ENCODE measurements at places on chromosomes 7 and 10.

DNA sequence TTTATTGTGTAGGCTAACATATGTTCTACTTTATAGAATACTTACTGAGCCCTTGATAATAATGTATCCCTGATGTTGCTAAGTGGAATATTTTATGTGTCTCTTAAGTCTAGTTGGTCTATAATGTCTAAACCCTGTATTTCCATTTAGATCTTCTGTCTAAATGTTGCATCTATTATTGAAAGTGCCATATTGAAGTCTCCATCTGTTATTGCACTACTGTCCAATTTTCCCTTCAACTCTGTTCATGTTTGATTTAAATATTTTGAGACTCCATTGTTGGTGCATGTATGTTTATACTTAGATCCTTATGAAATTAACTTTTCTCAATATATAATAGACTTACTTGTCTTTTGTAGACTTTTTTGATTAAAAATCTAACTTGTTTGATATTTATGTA lies 924.5 kb upstream of the KCND2 start:
- DNase-seq, result no peak

GRCh38 chr10:70352401-70353097 lies 29.9 kb downstream of the LRRC20 start:
- DNase-seq, result no peak

DNA sequence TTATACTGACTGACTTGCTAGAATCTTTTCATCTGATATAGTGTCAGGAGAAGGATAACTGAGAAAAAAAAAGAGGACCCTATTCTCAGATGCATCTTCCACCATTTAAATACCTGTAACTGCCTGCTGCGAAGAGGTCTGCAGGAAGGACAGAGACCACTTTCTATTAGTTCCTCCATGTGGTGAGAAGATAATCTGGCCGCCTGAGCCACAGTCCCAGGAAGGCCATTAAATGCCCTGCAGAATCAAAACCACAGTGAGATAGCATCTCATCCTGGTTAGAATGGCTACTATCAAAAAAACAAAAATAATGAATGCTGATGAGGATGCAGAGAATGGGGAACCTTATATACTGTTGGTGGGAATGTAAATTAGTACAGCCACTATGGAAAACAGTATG lies 19.9 kb upstream of the IFIT1B start:
- no peak for DNase-seq

DNA sequence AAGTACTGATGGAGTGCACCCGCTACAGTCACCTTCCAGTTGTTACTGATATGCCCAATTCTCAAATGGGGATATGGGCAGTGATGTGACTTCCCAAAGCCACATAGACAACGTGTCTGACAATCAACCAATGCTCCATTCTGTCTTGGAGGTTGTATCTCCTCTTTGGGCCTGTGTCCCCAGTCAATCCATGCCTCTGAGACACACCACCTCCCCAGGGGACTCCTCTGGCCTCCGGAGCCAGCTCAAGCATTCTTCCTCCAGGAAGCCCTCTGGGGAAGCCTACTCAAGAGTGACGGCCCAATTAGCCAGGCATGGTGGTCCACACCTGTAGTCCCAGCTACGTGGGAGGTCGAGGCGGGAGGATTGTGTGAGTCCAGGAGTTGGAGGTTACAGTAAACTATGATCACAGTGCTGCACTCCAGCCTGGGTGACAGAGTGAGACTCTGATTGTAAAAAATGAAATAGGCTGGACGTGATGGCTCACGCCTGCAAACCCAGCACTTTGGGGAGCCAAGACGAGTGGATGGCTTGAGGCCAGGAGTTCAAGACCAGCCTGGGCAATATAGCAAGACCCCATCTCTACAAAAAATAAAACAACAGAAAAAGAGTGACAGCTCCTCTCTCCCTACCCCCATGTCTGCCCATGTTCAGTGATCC lies 99.5 kb upstream of the TNRC18 start:
- DNase-seq, result no peak

GRCh38 chr10:78166261-78166660 lies 132.6 kb downstream of the RPS24 start:
- DNase-seq, result no peak

GRCh38 chr7:134823400-134823799 lies 44.0 kb downstream of the CALD1 start:
- no peak for DNase-seq

DNA sequence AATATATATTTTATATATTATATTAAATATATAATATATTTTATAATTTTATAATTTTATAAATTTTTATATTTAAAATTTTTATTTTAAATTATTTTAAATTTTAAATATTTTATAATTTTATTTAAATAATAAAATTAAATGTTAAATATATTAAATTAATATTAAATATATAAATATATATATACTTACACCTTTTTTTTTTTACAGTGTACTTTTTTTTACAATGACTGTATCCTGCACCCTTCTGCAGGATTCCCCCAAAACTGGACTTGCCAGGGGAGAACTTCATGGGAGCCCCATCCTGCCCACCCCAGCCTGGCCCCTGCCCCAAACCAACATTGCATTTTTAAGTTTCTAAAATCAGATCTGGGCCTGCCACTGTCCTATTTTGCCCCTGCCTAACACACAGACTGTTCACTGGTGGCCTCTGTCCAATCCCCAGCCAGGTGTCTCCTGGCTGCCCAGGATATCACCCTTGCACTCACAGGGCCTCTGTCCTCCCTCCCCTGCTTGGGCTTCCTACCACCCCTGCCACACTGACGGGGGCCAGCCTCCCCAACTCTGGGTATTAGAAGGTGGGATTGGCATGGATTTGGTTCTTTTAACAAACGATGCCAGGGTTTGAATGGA lies 138.0 kb downstream of the ADCY1 start:
- DNase-seq, result no peak

- no peak for DNase-seq
These were observed 72.1 kb upstream of the FHIP2A start for GRCh38 chr10:114749510-114749909.

DNA sequence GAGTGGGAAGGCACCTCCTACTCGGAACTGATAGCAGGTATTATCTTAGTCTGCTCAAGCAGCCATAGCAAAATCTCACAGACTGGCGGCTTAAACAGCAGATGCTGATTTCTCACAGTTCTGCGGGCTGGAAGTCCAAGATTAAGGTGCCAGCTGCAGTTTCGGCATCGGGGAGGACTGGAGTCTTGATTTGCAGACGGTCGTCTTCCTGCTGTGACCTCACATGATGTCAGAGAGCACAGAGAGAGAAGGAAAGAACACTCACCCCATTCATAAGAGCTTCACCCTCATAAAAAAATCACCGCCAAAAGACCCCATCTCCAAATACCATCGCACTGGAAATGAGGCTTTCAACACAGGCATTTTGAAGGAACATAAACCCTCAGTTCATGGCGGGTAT lies 216.5 kb upstream of the PITRM1 start:
- DNase-seq, result no peak

DNA sequence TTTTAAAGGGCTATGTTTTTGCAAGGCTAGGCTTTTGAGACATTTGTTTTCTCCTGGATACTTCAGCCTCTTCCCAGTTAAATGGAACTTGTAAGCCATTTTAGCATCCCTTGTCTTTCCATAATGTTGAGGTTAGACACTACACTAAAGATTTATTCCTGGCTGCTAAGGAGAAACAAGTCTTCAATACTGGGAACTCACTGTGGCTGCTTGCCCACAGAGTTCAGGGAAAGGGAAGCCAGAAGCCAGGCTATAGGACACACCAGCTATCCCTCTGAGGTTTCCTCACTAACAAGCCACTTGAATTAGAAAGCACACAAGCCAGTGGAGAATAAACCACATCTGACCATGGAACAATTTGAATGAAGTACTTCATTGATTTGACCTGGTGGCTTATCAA lies 421.7 kb upstream of the CHRM2 start:
- DNase-seq, result no peak

GRCh38 chr7:90931986-90932916 lies 332.0 kb upstream of the FZD1 start:
- DNase-seq, result no peak

DNA sequence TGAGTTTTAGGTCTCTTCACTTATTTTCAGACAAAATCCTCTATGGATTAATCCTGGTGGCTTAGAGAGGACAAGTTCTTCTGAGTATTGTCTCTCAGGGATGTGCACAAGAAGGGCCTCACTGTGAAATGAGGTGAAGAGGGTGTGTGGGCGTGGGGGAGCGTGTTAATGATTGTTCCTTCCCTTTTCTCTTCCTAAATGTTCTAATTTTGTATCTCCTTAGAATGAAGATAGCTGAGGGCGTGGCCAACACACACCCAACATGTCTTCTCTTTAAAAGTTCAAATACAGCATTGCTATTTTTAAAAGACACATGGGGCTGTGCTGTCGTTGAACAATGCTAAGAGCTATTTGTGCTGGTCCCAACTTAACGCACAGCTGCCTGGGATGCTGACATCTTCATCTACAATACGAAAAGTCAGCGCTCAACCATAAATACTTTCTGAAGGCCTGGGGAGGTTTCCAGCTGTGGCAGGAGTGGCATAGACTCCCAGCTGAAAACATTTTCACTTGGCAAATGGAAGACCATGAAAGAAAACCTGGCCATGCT lies 135.9 kb downstream of the JCAD start:
- DNase-seq, result no peak

GRCh38 chr10:20334559-20334958 lies 518.3 kb downstream of the PLXDC2 start:
- DNase-seq, result no peak

DNA sequence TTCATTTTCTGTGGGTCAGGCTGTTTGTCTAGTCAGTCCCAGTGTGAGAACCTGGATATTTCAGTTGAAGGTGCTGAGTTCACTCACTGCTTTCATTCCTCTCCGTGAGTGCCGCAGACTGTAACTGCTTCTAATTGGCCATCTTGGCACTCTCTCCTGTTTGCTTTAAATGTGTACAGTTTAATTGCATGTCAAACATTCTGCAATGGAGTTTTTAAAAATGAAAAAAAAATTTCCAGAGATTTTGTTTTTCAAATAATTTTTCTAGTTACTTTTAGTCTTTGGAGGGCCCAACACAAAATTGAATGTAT lies 87.8 kb downstream of the CCSER2 start:
- no peak for DNase-seq

- no peak for DNase-seq
These were observed 918.1 kb upstream of the MBL2 start for GRCh38 chr10:53690524-53691240.

DNA sequence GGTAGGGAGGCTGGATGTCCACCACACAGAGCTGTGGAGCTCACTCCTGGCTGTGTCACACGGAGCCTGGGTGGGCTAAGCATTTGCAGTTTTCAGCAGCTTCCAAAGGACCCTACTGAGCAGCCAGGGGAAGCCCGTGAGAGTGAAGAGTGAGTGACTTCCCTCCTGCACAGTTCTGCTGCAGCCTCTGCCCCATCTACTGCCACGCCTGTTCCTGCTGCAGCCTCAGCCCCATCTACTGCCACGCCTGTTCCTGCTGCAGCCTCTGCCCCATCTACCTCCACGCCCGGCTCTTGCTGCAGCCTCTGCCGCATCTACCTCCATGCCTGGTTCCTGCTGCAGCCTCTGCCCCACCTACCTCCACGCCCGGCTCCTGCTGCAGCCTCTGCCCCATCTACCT lies 12.2 kb downstream of the ADAM8 start:
- no peak for DNase-seq

DNA sequence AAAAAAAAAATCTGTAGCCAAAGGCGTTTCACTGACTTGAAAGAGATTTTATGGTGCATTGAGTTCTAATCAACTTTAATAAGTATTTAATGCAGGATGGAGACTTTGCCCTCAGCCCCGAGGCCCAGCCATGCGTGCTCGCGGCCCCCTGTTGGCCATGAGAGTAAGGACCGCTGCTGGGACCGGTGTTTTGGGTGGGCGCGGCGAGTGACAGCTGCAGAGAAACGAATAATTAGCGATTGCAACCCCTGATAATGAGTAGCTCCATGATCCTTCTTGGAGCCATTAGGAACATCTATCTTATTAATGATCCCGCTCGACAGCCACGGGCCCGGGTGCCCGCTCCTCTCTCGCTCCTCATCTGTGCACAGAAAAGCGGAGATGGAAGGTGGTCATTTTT lies 347.4 kb downstream of the RPS24 start:
- no peak for DNase-seq

GRCh38 chr10:16544099-16544498 lies 22.4 kb upstream of the C1QL3 start:
- DNase-seq, result no peak

DNA sequence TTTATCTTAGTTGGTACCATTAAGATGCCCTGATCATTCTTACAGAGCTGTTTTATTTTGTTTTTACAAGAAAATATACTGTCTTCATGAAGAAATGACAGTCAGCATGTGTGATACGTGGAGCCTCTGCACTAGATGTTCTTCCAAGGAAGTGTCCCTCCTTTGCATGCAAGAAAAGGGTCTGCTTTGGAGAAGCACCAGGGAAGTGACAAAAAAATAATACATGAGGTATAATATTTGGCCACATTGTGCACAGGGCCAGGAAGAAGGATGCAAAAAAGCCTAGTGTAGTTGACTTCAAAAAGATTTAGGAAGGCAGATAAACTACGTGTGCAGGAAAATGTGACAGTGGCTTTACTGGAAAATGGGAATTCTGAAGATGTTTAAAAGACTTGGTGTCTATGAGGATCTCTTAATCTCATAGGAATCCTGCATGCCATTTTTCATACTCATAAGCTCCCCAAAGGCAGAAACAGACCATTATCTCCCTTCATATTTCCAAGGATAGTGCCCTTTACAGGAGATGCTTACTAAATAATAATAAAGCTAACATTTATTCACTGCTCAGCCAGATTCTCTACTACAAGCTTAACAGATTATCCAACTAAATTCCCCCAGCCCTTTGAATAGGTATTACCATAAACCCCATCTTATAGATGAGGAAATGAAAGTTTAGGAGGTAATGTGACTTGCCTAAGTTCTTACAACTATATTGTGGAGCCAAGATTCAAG lies 284.2 kb downstream of the HPSE2 start:
- DNase-seq, result no peak

DNA sequence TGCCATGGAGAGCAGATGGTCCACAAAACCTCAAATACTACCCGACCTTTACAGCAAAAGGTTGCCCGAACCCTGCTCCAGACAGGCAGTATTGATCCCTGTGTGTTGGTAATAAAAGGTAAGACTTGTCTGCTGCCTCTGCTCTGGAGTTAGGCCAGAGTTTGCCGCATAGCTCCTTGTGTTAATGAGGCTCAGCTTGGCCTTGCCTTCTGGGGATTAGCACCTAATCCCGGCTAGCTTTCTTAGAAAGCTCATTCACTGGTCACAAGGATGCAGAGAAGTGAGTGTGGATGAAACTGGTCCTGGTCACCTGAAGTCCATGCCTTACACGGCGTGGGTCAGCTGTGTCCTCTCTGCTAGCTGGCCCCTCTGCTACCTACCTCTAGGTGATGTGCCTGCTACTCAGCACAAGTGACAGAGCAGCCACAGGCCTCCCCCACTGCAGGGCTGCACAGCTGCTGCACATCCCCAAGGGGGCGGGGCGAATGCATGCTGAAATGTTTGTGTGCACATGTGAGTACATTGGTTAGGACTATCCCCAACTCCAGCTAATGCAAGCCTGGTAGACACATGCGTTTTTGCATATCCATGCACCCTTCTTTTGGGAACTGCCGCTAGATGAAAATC lies 31.7 kb upstream of the SYPL1 start:
- DNase-seq, result no peak

- DNase-seq, result no peak
These were observed 77.2 kb downstream of the KIAA1549 start for GRCh38 chr7:138903859-138904435.

GRCh38 chr10:58335306-58336005 lies 650 bp downstream of the UBE2D1 start:
- no peak for DNase-seq
